ENCODE measurements at places on chromosomes 1 and 21.

- H3K27me3 ChIP-seq, result no peaks in the 10 kb centered on the region
- no peaks in the 10 kb centered on the region for H3K36me3 ChIP-seq
- no peak overlapping the region for H3K4me3 ChIP-seq
- H3K27ac ChIP-seq, result no peak overlapping the region
- no peak for DNase-seq
- H3K4me1 ChIP-seq, result no peaks in the 10 kb centered on the region
Observed at GRCh38 chr1:200653022-200653462, 16.7 kb downstream of the DDX59 start.

DNA sequence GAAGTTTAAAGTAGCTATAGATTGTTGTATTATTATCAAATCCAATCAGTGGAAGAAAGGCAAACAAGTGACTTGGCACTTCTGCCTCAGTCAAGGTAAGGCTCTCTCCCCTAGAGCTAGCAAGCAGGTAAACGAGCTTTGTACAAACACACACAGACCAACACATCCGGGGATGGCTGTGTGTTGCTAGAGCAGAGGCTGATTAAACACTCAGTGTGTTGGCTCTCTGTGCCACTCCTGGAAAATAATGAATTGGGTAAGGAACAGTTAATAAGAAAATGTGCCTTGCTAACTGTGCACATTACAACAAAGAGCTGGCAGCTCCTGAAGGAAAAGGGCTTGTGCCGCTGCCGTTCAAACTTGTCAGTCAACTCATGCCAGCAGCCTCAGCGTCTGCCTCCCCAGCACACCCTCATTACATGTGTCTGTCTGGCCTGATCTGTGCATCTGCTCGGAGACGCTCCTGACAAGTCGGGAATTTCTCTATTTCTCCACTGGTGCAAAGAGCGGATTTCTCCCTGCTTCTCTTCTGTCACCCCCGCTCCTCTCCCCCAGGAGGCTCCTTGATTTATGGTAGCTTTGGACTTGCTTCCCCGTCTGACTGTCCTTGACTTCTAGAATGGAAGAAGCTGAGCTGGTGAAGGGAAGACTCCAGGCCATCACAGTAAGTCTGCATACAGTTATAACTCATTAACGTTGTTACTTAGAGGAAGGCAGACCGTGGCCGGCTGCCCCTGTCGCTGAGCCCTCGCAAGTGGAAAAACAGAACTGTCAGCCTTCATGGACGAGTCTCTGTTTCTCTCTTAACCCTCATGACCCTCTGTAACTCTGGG, at the start of gene PALMD:
Gene PALMD (plus strand): TSS at position 415 of the 833 bp plus-strand sequence. CDS start 205 bp downstream, at position 620.
- no peaks in the 10 kb centered on the region for H3K4me1 ChIP-seq

- no peak overlapping the region for H3K4me3 ChIP-seq
- DNase-seq, result no peak
- no peaks in the 10 kb centered on the region for H3K36me3 ChIP-seq
Observed at GRCh38 chr1:31397360-31398095, 15.5 kb upstream of the SERINC2 start.

DNA sequence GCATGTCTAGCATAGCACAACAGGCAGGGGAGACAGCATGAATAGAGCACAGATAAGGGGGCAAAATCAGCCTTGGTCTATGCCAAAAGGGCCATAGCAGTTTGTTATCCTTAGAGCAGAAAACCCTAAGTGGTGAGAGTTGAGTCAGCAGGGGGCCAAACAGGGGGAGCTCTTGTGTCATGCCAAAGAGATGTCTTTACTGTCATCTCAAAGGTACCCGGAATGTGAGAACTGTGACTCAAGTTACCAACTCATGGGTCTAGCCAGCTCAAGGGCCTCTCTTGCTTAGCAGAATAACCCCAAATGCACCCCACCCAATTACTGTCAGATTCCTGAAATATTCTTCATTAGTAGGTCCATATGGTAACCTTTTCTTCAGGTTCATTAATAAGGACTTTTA, 45.9 kb upstream of the NRDC start:
- H3K27me3 ChIP-seq, result no peaks in the 10 kb centered on the region
- H3K36me3 ChIP-seq, result no peaks in the 10 kb centered on the region
- H3K27ac ChIP-seq, result no peak overlapping the region
- DNase-seq, result no peak

DNA sequence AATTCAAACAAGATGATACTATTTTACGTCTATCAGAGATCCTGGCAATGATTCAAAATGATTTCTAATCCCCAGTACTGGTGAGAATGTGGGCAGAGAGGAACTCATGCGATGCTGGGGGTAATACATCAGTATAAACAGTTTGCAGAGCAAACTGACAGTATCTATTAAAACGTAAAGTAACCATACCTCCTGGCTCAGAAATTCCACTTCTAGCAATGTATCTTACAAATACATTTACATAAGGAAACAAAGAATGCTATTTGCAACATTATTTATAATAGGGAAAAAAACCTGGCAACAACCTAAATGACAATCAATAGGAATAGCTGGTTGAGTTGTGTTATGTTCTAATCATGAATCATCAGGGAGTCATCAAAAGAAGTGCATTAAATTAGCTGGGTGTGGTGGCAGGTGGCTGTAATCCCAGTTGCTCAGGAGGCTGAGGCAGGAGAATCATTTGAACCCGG, 15.9 kb downstream of the RCAN1 start:
- no peak overlapping the region for H3K27ac ChIP-seq
- H3K27me3 ChIP-seq, result no peaks in the 10 kb centered on the region
- no peaks in the 10 kb centered on the region for H3K4me1 ChIP-seq
- H3K4me3 ChIP-seq, result no peak overlapping the region
- H3K36me3 ChIP-seq, result no peaks in the 10 kb centered on the region
- DNase-seq, result no peak

- H3K4me3 ChIP-seq, result no peak overlapping the region
- no peaks in the 10 kb centered on the region for H3K36me3 ChIP-seq
- H3K27ac ChIP-seq, result no peak overlapping the region
- H3K27me3 ChIP-seq, result no peaks in the 10 kb centered on the region
Observed at GRCh38 chr1:221457685-221458446, 284.0 kb downstream of the DUSP10 start.

GRCh38 chr1:173122958-173123852, 72.5 kb upstream of the TNFSF18 start:
- peaks cover 3% of the 10 kb centered on the region for H3K4me1 ChIP-seq
- peak overlapping the region; percentile 74 for H3K27ac ChIP-seq
- no peaks in the 10 kb centered on the region for H3K36me3 ChIP-seq
- peak overlapping the region; percentile 13 for H3K4me3 ChIP-seq
- H3K27me3 ChIP-seq, result no peaks in the 10 kb centered on the region

DNA sequence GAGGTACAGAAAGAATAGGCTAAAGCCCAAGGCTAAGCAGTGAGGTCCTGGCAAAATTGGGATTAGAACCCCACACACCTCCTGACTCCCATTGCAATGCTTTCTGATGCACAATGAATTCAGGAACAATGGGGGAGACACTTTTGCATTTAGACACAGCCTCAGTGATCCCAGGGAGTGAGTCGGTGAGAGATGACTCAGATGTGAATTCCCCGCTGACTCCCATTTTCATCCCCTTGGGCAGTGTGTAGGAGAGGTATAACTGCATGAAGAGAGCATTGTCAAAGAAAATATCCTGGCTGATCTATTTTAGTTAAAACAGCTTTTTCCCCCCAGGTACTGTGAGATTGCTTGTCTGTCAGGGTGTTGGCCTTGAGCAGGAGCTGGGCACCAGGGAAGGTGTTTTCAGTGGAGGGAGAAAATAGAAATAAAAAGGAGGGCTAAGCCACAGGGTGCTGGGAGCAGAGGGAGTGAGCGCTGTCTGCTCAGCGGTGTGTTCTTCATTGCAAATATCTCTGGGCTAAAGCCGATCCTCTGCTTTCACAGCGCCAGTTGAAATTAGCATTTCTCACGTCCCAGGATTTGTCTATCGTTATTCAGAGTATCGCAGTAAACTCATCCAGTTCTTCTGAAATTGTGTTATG, 247.7 kb upstream of the PTBP2 start:
- no peaks in the 10 kb centered on the region for H3K36me3 ChIP-seq
- no peaks in the 10 kb centered on the region for H3K27me3 ChIP-seq
- DNase-seq, result no peak
- no peak overlapping the region for H3K27ac ChIP-seq
- no peak overlapping the region for H3K4me3 ChIP-seq
- H3K4me1 ChIP-seq, result no peaks in the 10 kb centered on the region

DNA sequence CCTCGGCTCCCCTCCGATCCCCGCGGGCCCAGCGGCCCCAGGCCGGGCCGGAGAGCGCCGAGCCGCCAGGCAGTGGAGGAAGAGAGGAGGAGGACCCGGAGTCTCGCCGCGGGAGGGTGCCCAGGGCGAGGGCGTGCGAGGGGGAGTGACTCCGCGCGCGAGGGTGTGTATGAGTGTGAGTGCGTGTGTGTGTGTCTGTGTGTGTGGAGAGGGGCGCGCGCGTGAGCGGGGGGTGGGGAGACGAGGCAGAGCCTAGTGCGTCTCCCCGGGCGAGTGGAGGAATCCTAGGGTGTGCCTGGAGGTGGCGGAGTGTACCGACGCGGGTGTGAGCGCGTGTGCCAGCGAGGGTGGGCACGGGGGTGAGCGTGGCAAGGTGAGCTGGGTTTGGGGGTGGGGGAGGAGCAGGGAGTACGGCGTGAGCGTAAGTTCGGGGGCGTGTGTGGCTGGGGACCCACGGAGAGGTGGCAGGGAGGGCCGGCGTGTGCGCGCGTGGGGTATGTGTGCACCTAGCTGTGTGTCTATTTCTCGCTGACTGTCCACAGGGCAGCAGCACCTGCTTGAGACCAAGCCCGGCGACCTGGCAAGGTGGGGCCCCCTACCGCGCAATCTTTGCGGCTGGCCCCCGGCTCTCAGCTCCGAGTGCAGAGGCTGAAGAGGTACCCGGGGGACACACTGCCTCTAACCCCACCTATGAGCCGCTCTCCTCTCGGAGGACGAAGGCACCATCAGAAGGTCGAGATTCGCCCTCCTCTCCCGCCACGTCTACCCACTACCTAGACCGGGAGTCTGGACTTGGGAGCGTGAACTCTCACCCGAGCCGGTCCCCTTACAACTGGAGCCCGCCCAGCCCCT, 784 bp upstream of the KCND3 start:
- H3K36me3 ChIP-seq, result no peaks in the 10 kb centered on the region
- H3K27me3 ChIP-seq, result no peaks in the 10 kb centered on the region
- peak overlapping the region; percentile 74 for H3K27ac ChIP-seq
- peak; percentile 37 for DNase-seq
- H3K4me1 ChIP-seq, result peaks cover 10% of the 10 kb centered on the region

GRCh38 chr1:224495866-224496265, 61.3 kb upstream of the WDR26 start:
- DNase-seq, result no peak
- no peaks in the 10 kb centered on the region for H3K27me3 ChIP-seq
- H3K36me3 ChIP-seq, result no peaks in the 10 kb centered on the region

DNA sequence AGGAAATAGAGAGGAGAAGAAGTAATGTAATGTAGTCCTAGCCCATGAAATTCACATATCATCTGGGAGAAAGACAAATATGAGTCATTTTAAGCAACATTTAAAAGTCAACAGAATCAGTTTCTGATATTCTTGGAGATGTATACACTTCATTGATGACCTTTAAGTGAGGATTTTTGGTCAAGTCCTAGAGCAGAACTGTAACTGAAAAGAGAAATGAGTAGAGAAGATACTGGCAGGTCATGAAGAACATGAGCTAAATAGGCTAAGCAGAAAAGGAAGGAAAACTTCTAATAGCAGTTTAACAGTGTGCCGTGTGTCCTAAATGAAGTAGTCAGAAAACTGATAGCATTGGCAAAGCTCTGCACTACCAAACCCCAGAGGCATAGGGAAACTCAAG, 4.6 kb downstream of the ZFP69B start:
- no peaks in the 10 kb centered on the region for H3K36me3 ChIP-seq
- H3K27me3 ChIP-seq, result no peaks in the 10 kb centered on the region
- H3K27ac ChIP-seq, result no peak overlapping the region
- DNase-seq, result no peak
- no peaks in the 10 kb centered on the region for H3K4me1 ChIP-seq

DNA sequence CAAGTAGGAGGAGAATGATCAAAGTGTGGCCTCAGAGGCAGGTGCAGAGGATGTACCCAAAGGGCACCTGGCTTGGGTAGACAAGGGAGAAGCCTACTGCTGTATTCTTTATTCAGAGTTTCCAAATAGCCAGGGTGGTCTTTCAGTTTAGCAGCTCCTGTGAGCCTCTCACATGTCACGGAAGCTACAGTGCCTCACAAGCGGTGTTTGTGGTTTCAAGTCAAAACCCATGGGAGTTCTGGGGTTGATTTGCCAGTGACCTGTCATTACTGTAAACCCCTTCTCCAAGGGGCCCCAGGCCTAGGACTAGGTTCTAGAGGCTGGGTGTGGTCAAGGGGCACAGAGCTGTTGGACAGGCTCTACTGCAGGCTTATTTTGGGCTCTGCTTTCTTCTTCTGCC, 10.2 kb upstream of the IL10 start:
- no peak for DNase-seq
- no peaks in the 10 kb centered on the region for H3K4me1 ChIP-seq
- H3K27me3 ChIP-seq, result no peaks in the 10 kb centered on the region

Data from prostate gland (tissue), 2 donors.